Lung microvascular endothelial cell (primary cell): ENCODE measurements at places on chromosomes 5 and 9. TPM values are rescaled to one million over a fixed set of nuclear protein-coding genes. Genes with fewer than 3 reads are reported as not detected.

GRCh38 chr9:35749515-35750255 lies 598 bp downstream of the RGP1 start:
- DNase-seq, result peak; percentile 69

DNA sequence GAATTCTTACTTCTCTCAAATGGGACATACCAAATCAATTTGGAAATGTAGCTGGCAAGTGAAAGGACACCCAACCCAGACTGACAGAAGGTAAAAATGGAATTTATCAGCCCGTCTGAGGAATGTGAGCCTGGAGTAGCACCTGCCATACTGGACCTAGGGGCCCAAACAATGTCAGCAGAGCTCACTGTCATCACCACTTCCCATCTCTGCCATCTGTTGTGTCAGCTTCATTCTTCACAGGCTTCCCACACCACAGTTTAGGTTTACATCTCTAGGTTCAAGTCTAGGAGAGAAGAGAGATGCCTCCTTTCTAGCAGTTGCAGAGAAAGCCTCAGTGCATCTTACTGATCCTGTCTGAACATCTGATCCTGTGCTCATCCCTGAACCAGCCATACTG lies 222.4 kb downstream of the DOCK8 start:
- no peak for DNase-seq

GRCh38 chr5:77758141-77758938 lies 17.8 kb downstream of the TBCA start:
- DNase-seq, result no peak

The HSPB3 gene
- total RNA-seq, result not detected in 2 replicates

DNA sequence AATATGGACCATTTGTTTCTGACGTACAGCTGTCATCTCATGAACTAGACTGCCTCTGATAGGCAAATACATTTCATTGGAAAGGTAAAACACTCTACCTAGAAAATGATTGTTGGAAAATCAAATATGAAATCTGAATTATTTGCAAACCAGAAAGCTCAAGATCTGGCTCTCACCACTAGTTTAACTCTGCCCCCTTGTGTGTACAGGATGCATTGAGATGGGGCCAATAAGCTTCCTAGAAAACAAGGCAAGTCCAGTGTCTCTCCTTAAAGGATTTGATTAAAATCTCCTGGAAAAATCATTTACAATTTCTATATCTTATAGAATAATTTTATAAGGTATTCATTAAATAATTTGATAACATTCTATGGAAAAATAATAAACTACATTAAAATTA lies 311.9 kb upstream of the ANKH start:
- peak; percentile 41 for DNase-seq

DNA sequence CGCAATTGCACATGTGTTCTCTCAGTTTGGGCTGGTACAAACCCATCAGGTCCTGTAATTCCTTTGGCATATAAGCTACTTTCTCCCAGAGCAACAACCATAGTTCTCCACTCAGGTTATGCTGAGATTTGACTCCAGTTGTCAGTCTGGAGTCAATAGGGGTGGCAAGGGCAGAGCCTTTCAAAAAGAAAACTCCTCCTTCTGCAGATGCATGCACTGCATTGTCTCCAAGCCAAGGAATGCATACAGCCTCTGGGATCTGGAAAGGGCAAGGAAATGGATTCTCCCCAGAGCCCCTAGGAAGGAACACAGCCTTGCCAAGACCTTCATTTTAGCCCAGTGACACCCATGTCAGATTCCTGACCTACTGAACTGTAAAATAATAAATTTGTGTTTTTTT lies 31.0 kb upstream of the GZMA start:
- no peak for DNase-seq

DNA sequence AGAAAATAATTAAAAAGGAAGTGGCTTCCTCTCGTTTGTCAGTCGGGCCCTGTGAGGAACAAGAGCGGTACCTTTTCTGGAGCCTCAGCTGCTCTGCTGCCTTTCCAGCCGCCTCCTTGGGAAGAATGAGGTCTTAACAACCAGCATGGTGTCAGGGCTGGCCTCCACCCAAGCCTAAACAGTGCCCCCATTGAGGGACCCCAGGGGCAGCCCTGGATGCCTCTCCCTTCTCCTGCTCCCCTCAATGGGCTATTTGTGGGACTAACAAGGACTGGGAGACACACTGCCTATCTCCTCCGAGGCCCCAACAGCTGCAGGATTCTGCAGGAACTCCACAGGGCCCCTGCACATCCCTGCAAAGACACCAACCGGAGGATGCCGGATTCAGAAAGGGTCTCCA lies 155.4 kb upstream of the MAP3K1 start:
- DNase-seq, result no peak

GRCh38 chr9:98854266-98854665 lies 46.8 kb downstream of the GALNT12 start:
- no peak for DNase-seq

The SMIM3 gene
- 3.3 and 4.8 TPM in 2 replicates for total RNA-seq

DNA sequence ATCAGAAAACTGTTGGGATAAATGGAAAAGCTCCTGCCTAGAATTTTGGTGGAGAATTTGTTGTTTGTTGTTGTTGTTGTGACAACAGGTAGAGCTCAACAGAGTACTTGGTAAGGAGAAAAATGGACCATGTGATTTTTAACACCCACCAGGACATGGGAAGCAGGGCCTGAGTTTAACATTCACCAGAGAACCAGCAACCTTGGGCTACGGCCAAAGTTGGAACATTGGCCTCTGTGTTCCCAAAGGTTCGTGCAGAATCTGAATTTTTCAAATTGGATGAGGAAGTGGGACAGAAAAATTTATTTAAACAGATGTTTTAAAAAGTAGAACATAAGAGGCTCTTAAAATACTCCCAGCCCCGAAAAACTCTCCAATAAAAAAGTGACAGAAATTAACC lies 127.0 kb downstream of the GNA14 start:
- DNase-seq, result no peak

DNA sequence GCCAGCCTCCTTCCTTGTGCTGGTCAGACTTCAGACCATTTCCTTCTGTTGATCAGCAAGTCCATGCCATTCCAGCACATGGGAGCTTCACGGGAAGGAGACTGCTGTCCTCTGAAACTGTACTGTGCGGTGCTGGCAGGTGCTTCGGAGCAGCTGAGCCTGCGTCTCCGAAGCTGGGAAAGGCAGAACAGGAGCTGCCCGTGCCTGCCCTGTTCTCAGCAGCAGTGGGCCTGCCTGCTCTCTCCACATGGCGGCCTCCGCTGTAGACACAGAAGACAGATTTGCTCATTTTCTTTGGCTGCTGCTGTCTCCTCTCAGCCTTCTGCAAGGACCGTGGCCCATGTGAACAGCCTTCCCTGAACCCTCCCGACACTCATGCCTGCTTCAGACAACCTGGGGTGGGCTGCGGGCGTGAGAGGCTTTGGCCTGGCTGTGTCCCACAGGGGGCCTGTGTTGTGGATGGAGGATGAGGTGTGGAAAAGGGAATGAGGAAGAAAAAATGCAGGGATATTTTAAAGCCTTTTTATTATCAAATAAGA lies 43.1 kb downstream of the HABP4 start:
- no peak for DNase-seq

GRCh38 chr5:180718810-180719453 lies 20.9 kb downstream of the OR2Y1 start:
- peak; percentile 38 for DNase-seq

GRCh38 chr9:37293664-37294524 lies 128.6 kb upstream of the GRHPR start:
- DNase-seq, result peak; percentile 25

- peak; percentile 51 for DNase-seq
Measured at GRCh38 chr9:69204849-69205248, 30.8 kb downstream of the TJP2 start.

The SPATA31A1 gene
- not detected in 2 replicates for total RNA-seq

The PCDHB11 gene
- total RNA-seq, result 0.44 and 1.8 TPM in 2 replicates

GRCh38 chr9:123005964-123006363 lies 27.5 kb upstream of the GPR21 start:
- DNase-seq, result no peak

- DNase-seq, result no peak
Measured at GRCh38 chr5:19208397-19208796, 779.6 kb downstream of the CDH18 start.

GRCh38 chr5:13115476-13115875 lies 829.0 kb downstream of the DNAH5 start:
- DNase-seq, result no peak

- no peak for DNase-seq
Measured at GRCh38 chr9:121584421-121584820, 67.0 kb upstream of the DAB2IP start.

The BDP1 gene
- total RNA-seq, result 12.9 and 19.2 TPM in 2 replicates

The GPR21 gene
- 0.44 and 0.60 TPM in 2 replicates for total RNA-seq

- DNase-seq, result no peak
Measured at GRCh38 chr9:20584968-20585643, 37.2 kb downstream of the MLLT3 start.

The SETD9 gene
- total RNA-seq, result 11.6 and 14.5 TPM in 2 replicates

DNA sequence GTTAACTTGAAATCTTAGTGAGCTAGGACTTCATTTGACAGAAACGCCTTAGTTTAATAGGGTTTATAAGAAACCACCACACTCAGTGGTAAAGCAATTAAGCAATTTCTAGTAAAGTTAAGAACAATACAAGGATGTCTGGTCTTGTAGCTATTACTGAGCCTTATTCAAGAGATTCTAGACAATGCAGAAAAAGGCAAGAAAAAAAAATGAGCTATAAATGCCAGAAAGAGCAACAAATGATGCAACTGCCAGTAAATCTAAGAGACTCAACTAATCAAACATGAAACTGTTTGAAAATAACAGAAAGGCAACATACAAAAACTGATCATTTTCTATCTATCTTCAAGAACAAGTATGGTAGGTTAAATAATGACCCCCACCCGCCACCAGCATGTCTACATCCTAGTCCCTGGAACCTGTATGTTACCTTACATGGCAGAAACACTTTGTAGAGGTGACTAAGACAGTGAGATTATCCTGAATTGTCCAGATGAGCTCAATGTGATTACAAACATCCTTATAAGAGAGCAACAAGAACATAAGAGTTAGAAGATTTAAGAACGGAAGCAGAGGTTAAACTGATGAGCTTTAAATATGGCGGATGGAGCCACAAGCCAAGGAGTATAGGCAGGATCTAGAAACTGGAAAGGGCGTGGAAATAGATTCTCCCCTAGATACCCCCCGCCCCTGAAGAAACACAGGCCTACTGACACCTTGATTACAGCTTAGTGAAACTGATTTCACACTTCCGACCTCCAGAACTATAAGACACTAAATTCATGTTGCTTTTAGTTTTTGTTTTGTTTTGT lies 93.0 kb downstream of the SUSD1 start:
- no peak for DNase-seq

DNA sequence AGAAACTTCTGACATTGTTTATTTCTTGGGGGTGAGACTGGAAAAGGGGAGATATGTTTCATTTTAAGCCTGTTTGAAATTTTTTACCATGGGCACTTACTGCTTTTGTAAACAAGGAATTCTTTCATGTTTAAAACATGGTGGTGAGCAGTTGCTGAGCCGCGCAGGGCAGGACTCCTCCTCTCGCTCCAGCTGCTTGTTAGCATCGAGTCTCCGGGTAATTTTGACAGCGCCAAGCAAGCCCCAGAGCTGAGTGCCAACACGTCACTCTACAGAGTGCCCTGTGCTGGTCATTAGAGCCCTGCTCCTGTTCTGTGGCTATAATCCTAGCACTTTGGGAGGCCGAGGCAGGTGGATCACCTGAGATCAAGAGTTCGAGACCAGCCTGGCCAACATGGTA lies 116.5 kb upstream of the MSX2 start:
- no peak for DNase-seq

The SLC6A7 gene
- total RNA-seq, result not detected in 2 replicates

The RNF180 gene
- total RNA-seq, result 1.1 and 1.6 TPM in 2 replicates

The ANKRD31 gene
- not detected in 2 replicates for total RNA-seq

DNA sequence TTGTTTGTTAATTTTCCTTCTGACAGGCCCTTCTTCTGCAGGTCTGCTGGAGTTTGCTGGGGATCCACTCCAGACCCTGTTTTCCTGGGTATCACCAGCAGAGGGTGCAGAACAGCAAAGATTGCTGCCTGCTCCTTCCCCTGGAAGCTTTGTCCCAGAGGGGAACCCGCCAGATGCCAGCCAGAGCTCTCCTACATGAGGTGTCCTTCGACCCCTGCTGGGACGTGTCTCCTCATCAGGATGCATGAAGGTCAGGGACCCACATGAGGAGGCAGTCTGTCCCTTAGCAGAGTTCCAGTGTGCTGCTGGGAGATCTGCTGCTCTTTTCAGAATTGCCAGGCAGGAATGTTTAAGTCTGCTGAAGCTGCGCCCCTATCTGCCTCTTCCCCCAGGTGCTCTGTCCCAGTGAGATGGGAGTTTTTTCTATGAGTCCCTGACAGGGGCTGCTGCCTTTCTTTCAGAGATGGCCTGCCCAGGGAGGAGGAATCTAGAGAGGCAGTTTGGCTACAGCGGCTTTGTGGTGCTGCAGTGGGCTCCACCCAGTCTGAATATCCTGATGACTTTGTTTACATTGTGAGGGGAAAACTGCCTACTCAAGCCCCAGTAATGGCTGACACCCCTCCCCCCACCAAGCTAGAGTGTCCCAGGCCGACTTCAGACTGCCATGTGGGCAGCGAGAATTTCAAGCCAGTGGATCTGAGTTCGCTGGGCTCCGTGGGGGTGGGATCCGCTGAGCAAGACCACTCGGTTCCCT lies 772.0 kb upstream of the FAM174A start:
- DNase-seq, result no peak

GRCh38 chr9:6673326-6674025 lies 27.9 kb upstream of the GLDC start:
- DNase-seq, result no peak

The STPG3 gene
- total RNA-seq, result not detected in 2 replicates

The CYLC2 gene
- total RNA-seq, result not detected in 2 replicates

The C9orf50 gene
- not detected in 2 replicates for total RNA-seq

DNA sequence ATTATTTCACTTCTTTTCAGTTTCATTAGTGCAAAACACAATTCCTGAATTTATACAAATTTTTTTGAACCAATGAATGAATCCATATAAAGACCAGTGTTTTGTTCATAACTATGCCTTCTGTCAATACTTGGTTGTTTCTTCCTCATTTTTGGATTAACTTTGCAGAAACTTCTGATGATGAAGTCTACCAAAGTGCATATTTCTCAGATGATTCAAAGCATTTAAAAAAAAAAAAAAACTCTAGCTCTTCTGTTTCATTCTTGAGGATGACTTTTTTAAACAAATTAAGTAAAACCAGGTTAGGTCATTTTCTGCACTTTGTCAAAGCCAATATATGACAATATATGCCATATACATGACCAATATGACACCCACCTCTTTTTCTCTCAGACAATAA lies 92.6 kb downstream of the CHSY3 start:
- no peak for DNase-seq

- DNase-seq, result no peak
Measured at GRCh38 chr5:157518963-157519362, 56.6 kb downstream of the ADAM19 start.
